ENCODE measurements at places on chromosomes 2 and 18.
A peak's percentile ranks its signal among the peaks of the same experiment; 100 is the strongest.

DNA sequence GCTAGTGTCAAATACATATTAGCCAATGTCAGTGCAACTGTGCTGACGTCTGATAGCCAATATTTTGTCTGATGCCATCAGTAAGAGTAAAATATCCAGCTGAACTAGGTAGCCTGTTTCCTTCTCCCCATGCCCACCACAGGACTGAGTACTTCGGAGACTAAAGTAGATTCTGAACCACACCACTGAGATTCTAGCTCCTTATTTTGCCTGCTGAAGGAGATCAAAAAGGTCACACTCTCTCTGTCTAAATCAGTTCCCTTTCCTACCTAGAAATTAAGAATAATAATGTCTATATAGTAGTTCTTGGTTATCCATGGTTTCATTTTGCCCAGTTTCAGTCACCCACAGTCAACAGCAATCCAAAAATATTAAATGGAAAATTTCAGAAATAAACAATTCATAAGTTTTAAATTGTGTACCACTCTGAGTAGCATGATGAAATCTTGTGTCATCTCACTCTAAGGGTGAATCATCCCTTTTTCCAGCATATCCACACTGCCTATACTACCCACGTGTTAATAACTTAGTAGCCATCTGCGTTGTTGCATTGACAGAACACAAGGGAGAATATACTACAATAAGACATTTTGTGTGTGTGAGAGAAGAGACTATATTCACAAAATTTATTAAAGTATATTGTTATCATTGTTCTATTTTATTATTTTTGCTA is 1043.3 kb upstream of the PIK3C3 start:
- no peak for DNase-seq

- DNase-seq, result no peak
Observed at GRCh38 chr2:197167608-197168314, 142.8 kb downstream of the ANKRD44 start.

DNA sequence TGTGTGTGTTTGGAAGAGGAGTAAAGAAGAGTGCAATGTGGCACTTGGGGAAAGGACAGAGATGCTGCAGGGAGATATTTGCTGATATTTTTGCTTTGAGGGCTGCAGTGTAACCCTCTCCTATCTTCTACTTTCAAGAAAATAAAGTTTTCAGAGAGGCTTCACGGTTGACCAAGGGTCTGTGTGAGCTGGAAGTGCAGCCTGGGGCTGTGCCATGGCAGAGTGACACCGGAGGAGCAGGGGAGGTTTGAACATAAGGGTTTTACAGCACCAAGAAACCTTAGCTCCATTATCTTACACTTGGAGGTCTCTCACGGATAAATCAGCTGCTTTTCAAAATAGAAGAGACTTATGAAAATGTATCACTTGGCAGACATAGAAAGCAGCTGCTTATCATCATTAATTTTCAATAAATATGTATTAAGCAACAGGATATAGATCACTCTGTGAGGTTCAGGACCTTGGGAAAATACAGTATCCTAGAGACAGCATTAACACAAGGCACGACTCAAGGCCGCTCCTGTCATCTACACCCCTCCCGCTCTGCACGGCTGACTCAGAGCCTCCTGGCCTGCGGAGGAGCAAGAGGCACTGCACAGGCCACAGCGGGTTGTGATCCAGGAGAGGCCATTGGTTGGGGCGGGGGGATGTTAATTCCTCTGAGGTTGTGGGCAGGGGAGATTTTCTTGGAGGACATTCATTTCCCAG is 127.8 kb downstream of the COPS8 start:
- DNase-seq, result no peak

DNA sequence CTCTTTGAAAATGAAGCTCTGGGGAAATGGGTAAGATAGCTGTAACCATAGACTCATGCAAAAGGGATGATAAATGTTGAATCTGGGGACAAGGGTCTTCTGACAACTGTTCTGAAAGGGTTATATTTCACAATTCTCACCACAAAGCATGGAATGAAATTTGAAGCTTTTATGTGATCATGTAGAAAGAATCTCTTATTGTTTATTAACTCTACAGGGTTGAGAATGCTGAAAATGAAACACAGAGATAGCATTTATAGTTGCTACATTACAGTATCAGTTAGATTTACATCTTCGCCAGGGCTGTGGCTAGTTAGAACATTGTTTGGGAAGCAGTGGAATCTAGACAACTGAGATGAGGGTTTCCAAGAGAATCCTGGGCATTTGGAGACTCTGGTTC is 97.4 kb upstream of the LHCGR start:
- DNase-seq, result no peak

DNA sequence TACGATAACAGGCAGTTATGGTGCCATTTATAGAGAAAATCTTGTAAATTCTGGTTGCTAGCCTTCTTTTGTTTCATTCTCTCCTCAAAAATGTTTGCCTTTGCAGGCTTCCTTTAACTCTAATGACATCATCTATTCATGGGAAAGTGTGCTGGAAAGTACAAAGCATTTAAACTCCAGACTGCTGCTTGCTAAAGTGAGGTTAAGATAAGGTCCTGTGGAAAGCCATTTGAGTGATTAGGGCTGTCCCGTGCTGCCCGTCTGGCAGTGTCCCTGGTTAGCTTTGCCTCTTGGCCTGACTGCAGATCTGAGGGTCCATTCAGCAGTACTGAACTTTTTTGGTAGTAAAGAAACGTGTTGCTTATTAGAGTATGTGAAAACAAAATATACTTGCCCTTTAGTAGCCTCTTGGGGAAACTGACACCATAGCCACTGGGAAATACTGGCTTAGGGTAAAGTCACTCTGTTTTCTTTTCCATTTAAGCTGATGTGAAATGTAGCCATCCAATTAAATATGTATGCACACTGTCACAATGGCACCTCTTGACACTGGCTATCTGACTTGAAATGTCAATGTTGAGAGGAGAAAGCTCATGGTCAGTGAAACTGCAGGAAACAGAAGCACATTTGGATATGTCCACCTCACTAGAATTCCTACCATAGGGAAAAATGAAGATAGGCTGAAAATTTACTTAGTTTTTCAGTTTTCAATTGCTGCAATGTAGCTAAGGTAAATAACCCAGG is 321.5 kb downstream of the SLC8A1 start:
- no peak for DNase-seq

- no peak for DNase-seq
Observed at GRCh38 chr18:37669991-37670534, 104.5 kb upstream of the CELF4 start.

- no peak for DNase-seq
Observed at GRCh38 chr2:181589779-181590178, 67.1 kb downstream of the CERKL start.

DNA sequence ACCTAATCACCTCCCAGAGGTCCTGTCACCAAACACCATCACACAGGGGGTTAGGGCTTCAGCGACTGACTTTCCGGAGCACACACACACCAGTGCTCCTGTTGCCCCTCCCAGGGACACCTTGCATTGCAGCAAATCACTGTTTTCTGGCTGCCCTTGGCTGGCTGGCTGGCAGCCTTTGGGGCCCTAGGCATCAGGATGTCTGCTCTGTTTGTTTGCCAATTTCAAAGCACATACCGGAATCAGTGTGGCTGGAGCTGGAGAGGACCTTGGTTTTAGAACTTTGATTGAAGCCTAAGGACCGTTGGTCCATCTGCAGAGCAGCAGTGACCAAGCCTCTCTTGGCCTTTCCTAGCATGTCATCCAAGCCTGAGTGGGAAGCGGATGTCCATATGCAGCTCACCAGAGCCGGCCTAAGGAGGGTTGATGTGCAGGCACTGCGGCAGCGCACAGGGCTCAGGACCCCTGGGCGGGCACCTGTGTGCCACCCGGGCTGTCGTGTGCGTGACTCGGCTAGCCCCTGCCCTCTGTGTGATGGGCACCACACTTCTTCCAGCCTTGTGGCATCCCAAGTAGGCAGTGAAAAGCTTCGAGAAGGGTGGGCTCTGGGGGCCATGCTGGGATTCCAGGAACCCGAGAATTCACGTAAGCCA is 62.1 kb downstream of the GBX2 start:
- no peak for DNase-seq

- DNase-seq, result no peak
Observed at GRCh38 chr18:63119647-63120046, 199.9 kb downstream of the BCL2 start.

GRCh38 chr2:12170121-12170520 is 423.7 kb downstream of the LPIN1 start:
- DNase-seq, result peak; percentile 65

- DNase-seq, result no peak
Observed at GRCh38 chr2:9099341-9099751, 95.9 kb upstream of the MBOAT2 start.

- no peak for DNase-seq
Observed at GRCh38 chr2:172177996-172178395, 75.3 kb upstream of the DLX2 start.

DNA sequence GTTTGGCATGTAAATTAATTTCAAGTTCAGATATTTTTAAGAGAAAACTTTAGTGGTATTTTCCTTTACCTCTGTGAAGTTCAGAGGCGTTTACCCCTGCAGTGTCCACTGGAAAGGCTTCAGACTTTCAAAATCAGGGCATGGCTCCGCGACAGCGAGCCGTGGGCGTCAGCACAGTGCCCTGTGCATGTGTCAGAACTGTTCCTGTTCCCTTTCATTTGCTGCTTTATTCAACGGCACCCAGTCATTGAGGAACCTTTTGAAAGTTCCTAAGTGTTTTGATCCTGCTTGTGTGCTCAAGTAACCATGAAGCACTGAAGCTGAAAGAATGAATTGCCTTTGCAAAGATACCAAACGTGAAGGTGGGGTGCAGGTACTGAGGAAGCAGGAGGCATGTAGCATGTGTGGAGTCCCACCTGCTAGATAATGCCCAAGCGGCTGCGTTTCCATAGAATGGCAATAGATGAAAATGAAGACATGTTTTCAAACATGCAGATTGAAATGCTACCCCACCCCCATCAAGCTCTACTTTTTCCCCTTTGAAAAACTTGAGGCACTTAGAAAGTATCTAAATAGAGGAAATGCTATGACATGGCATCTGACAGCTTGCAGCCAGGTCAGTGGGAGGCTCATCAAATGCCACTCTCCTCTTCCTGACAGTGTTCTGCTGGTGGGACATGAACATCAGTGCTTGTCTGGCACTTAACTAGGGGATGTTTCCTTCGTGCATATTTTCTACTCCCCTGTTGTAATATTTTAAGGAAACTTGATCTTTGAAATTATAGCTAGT is 148.6 kb downstream of the ZNF236 start:
- no peak for DNase-seq

GRCh38 chr2:219395609-219396008 is 7.9 kb upstream of the DNPEP start:
- DNase-seq, result no peak
